ENCODE measurements at places on chromosomes 1 and 21.
A peak's percentile ranks its signal among the peaks of the same experiment; 100 is the strongest.

GRCh38 chr1:9129266-9130041 is 552 bp upstream of the GPR157 start:
- DNase-seq: peak; percentile 72

DNA sequence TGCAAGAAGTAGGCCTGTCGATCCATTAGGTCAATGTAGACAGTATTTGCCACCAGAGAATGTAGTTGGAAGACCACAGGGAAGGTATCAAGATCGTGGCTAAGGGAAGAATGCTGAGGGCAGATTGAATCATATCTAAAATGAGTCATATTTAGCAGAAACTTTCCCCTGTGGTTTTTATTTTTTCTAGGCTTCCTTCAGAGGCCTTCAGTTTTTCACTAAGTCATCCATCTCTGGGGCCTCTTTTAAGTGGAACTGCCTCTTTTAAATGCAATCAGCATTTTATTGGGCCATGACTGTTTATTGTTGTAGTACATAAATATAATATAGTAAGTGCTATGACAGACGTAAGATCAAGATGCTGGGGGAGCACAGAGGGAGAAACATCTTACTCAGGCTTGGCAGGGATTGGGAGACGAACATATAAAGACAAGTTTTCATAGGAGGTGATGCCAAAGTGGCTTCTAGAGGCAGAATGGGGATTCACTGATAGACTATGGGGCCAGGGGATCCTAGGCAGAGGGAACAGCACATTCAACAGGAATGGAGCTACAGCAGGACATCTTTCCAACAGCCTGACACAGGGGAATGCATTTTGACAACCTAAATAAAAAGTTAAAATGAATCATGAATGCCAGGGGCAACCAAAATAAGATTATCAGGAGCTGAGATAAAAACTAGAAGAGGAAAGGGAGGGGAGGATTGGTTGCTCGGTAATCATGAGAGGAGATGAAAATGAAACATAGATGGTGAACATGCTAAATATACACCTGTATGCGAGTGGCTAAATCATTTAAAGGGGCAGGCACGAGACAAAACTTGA is 20.1 kb downstream of the UBE2U start:
- DNase-seq: no peak

DNA sequence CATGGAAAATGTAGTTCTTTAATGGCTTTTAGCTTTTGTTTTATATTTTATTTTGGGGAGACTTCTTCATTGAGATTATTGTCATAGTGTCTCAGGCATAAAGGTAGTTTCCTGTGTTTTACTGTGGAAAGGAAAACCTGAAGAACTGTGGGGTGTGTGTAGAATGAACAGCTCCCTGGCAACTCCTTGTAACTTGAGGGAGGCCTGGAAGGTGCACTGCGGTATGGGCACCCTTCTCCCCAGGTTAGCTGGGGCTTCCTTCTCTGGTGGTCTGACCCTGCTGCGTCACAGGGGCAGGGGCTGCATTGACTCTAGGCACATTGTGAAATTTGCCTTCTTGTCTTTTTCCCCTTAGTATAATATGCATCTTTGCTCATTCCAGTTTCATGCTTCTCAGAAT is 1.7 kb downstream of the ATP1B1 start:
- DNase-seq: no peak

- DNase-seq: no peak
Observed at GRCh38 chr1:239814306-239814881, 277.3 kb upstream of the FMN2 start.

- no peak for DNase-seq
Observed at GRCh38 chr1:236890152-236891056, 95.3 kb downstream of the MTR start.

DNA sequence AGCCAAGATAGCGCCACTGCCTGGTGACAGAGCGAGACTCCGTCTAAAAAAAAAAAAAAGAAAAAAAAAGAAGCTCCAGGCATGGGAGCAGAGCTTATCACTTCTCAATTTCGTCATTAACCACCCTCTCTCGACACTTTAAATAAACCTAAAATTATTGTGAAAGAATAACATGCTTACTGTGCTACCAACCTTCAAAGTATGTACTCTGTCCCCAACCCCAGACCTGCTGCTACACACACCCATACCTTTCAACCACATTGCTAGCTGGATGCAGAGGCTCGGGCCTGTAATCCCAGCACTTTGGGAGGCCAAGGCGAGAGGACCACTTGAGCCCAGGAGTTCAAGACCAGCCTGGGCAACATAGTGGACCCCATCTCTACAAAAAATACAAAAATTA is 38.7 kb downstream of the GNPAT start:
- DNase-seq: no peak

DNA sequence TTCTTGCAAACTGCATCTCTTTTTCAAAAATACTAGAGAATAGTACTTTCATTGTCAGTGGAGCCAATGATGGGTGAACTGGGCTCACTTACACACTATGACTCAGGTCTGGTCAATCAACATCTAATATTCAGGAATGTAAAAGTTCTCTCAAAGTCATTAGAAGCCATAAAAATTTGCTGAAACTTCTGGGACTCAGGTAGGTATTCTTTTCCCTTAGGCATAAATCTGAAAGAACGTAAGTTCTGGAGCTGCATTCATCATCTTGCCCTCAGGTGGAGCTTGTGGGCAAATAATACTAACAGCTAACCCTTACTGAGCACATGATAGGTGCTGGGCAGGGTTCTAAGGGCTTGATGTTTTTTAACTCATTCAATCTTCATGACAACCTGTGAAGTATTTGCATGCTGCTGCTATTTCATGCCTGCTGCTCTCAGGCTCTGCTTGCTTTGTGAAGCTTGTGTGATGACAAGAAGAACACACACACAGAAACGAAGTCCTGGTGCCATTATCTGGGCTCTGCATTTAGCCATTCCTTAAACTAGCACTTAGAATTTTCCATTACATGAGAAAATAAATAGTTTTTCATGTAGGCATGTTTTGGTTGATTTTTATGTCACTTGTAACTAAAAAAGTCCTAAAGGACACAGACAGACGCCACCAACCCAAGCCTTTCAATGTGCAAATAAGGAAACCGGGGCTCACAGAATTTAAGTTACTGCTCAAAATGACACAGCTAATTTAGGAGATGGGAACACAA is 394.2 kb upstream of the LYPLAL1 start:
- DNase-seq: no peak

- DNase-seq: no peak
Observed at GRCh38 chr1:200624679-200625335, 4.3 kb upstream of the KIF14 start.

DNA sequence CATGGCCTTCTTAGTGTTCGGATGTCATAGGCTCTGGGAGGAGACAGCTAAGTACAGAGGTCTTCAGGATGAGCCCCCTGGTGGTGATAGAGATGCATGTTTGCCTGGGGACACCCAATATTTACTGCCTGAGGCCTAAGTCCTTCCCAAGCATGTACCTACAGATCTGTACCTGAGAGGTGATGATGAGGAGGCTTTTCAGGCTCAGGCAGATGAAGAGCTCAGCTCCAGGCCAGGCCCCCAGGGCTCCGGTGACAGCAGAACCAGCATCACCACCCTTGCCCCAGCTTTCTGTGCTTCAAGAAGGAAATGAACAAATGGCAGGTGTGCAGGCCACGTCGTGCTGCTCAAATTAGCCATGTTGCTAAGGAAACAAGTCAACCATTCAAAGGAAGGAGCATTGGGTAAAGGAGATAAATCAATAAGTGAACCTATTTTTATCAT is 21.1 kb downstream of the CACNA1E start:
- no peak for DNase-seq

DNA sequence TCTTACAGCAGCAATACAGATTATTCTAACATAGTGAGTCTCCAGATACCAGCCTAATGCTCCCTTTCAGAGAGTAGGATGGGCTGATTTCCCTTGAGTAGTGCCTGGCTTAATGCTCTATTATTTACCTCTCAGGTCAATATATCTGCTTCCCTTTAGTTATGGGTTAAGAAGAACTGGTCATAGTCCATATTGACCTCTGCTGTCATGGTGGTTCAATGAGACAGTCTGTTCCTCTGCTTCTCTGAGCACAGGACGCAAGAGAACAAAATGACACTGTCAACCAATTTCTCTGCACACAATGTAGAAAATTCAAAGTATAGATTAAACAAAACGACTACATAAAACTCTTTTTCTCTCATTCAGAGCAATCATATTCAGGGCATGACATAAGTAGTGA is 2.9 kb downstream of the MRAP start:
- DNase-seq: no peak

DNA sequence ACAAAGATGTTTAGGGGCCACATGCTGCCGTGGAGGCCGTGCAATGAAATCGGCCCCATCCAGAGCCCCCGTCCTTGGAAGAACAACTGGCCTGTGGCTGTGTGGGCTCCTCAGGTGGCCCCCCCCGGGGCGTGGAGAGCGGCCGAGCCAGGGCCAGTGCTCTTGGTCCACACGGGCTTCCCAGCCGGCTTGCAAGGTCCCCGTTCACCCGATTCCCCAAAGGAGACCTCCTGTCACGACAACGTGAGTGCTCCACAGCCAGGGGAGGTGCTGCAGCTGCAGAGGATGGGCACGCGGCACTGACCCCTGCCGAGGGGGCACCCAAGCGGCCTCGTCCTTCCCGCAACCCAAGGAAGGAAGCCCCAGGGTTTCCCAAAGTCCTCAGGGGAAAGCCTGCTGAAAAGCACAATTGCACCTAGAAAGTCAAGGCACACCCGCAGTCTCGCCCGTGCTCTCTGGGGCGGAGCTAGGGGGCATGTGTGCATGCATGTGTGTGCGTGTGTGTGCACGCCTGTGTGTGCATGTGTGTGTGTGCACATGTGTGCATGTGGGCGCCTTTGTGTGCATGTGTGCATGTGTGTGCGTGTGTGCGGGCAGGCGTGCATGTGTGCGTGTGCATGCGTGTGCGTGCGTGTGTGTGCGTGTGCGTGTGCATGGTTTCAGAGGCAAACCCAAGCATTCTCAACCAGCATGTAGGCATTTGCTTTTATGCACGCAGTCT is 48.2 kb downstream of the SLX9 start:
- no peak for DNase-seq

DNA sequence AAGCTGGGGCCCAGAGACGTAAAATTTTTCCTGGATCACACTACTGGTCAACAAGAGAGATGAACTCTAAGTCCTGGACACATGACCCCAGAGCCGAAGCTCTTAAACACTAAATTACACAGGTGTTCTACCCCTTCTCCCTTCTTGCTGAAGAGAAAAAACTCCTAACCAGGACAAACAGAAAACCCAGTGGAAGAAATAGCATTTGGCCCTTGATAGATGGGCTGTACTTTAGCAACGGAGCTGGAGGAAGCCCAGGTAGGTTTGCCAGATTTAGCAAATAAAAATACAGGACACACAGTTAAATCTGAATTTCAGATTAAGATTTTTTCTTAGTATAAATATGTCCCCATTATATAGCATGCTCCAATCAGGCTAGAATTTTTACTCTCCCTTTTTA is 72.7 kb downstream of the DIRAS3 start:
- DNase-seq: no peak

DNA sequence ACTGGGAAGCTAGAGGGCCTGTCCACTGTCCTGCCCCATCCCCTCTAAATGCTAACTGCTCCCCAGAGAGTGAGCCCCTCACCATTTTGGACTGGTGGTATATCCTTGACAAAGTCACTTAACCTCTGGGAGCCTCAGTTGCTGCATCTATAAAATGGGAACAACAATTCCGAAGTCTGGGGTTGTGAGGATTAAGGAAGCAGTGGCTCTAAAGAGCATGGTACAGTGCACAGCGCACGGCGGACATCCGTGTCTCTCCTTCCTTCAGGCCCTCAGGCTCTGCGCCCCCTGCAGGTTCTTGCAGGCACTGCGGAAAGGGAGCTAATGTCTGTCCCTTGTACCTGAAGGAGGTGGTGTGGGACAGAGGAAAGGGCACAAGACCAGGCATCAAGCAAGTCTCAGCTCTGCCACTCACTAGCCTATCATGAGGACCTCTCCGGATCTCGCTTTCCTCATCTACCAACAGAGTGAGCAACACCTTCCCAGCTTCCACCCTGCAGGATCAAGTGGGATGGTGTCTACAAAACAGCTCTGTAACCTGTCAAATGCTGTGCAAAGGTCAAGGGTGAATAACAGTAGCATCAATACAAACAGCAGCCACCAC is 20.1 kb downstream of the ECE1 start:
- DNase-seq: peak; percentile 79

GRCh38 chr1:98662356-98662670 is 792 bp downstream of the SNX7 start:
- no peak for DNase-seq

- DNase-seq: no peak
Observed at GRCh38 chr1:182666706-182667105, 17.7 kb downstream of the RGS8 start.

GRCh38 chr1:90713741-90714509 is 3.2 kb downstream of the BARHL2 start:
- DNase-seq: no peak

DNA sequence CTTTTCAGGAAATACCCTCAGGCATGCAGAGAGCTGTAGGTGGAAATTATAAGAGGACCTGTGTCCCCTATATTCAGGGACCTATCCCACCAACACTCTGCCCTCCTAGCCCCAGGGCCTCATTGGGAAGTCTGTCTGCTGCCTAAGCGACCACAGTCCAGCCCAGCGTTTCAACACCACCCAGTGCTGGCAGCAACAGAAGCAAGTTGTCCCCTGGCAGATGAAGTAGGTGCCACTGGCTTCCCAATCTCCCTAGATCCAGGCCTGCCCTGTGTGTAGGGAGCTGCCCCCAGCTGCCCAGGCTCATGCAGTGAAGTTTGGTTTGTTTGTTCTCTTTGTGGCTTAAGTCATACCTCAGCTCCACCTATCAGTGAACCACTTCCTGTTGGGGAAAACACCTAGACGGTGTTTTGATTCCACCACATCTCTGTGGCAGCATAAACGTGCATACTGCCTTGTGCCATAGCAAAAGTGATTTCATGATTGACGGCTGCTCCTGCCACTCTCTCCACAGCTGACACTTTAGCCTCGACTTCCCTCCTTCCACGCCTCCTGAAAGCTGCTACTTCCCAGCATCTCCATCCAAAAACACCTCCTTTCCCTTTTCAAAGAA is 8.1 kb upstream of the LEFTY1 start:
- peak; percentile 96 for DNase-seq

DNA sequence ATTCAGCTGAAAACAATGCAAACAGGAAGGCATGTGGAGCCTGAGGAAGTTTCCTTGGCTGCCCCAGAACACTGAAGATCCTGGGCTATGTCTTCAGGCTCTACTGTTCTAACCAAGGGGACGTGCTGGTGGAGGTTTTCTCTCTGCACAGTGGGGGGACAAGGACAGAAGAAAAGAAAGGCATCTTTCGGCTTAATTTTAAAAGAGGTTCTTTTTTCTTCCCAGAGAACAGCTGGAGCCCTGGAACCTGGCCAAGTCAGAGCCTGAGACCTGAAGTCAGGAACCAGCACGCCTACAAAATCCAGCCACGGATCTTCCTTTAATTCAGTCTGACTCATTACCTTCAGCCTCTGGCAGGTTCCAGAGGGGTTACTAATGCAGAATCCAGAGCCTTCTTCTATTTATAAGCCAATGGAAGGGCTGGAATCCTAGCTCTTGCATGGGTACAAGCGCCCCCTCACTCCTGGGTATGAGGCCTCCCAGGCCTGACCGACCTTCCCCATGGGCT is 19.8 kb downstream of the CTNNBIP1 start:
- no peak for DNase-seq
